ENCODE measurements at places on chromosomes 2 and 18.

- no peak for DNase-seq
These were observed 37.0 kb upstream of the CTDP1 start for GRCh38 chr18:79642626-79643025.

GRCh38 chr2:12350821-12351220 lies 365.9 kb upstream of the TRIB2 start:
- DNase-seq: no peak

- peak; percentile 68 for DNase-seq
These were observed 176.3 kb upstream of the NABP1 start for GRCh38 chr2:191501561-191502168.

DNA sequence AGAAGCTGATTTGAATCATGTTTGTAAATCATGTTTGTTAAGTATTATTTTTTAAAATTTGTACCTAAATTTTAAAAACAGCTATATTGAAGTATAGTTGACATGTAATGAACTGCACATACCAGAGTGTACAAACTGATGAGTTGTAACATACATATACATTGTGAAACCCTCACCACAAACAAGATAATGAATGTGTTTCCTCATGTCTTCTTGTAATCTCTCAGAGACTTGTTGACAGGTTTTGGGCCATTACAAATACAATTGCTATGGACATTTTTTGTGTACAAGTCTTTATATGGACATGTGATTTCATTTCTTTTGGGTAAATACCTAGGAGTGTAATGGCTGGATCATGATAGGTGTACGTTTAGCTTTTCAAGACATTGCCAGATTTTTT lies 21.5 kb downstream of the WDR43 start:
- peak; percentile 15 for DNase-seq

DNA sequence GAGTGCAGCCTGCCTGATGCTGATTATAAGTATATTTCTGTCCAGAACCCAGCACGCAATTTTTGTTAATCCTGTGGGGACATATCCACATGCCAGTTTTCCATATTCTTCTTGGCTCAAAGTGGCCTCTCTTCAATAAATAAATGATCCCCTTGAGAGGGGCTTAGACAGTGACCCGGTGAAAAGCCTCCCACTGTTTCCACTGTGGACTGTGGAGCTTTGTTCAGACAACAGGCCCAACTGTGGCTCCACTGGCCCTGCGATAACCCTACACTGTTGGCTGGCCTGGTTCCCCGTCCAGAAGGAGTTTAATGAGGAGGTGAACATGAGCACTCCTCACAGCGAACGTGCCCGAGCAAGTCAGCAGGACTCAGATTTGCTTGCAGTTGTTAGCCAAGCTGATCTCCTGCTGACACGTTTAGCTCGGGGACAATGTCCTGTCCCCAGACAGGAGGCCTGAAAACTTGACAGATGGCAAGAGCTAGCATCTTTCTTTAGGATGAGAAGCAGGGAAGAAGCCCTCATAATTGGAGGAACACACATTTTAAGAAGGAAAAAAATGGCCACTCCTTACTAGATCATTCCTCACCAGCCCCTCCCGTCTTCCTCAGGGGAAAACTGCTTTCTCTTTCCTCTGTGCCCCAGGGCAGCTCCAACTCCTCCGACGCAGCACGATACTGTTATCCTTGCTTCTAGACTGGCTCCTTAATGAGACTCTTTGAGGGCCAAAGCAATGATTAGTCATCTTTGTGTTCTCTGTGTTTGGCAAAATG lies 20.0 kb upstream of the MTCL1 start:
- peak; percentile 86 for DNase-seq

DNA sequence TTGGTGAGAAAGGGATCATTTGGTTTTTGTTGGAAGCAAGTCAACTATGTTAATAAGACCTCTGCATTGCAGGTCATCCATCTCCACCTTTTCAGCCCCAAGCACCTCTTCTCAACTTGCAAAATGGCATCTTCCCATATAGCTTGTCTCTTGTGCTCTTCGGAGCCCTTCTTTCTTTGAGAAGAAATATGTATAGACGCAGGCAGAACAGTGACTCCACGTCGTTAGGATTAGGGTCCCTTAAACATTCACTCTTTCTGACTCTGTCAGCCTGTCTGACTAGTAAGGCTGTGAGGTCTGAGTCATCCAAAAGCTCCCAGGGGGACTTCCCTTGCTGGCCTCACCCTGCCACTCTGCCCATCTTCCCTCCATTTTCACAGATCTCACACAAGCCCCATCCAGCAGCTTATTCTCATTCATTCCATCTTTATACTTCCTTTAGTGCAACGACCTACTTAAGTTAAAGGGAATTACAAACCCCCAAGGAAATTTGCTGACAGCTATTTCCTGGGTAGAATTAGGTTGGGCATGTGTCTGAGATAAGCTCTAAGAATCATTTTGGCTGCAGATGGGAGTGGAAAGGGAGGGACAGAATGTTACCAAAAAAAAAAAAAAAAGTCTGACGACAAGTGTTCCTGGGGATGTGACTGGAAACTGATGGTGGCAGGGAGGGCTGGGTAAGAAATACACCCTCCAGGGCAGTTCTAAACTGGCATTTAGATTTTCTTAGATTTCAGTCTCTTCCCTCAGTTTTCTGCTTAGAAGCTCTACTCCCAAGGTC lies 37.7 kb upstream of the MEX3C start:
- peak; percentile 17 for DNase-seq

GRCh38 chr2:237596520-237597195 lies 6.1 kb upstream of the RAB17 start:
- DNase-seq: no peak

All from GM23248 (cell line).